ENCODE measurements at places on chromosomes 2 and 18.

DNA sequence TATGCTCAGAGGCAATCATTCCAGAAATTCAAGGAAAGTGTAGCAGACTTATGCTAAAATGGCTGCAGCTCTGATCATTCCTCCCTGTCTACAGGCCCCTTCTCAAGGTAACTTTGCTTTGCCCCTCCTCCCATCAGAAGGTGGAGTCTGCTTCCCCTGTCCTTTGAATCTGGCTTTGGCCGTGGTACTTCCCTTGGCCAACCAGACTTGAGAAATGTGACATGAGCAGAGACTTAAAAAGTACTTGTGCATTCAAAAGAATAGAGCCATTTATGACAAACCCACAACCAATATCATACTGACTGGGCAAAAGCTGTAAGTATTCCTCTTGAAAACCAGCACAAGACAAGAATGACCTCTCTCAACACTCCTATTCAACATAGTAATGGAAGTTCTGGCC, 59.5 kb upstream of the NCKAP5 start:
- no peak for DNase-seq
- H3K27me3 ChIP-seq, result no peaks in the 10 kb centered on the region
- H3K27ac ChIP-seq, result no peak overlapping the region
- no peak overlapping the region for H3K4me3 ChIP-seq
- H3K36me3 ChIP-seq, result no peaks in the 10 kb centered on the region

- H3K4me3 ChIP-seq, result no peak overlapping the region
- H3K36me3 ChIP-seq, result no peaks in the 10 kb centered on the region
- H3K27ac ChIP-seq, result no peak overlapping the region
- no peaks in the 10 kb centered on the region for H3K27me3 ChIP-seq
- DNase-seq, result no peak
Measured at GRCh38 chr2:103484906-103485305, 723.1 kb downstream of the TMEM182 start.

DNA sequence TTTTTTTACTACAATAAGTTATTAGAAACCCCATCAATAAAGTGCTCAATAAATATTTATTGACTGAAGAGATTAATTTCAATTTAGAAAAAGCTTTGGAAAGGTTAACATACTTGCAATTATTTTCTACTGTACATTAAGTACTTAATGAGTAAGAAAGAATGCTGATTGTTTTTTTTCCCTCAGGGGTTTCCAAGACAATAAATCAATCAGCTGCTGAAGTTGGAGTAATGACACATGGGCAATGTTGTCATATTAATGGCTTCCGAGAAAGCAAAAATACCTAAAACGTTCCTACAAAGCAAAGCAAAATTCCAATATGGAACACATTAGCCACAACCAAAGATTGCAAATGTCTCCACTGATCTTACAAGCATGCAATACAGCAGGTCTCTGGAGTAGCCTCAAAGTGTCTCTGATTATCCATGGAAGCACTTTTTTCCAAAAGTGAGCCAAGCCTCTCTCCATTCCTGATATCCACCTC, 66.7 kb downstream of the ZC3H6 start:
- H3K4me3 ChIP-seq, result no peak overlapping the region
- H3K4me1 ChIP-seq, result no peaks in the 10 kb centered on the region
- H3K36me3 ChIP-seq, result no peaks in the 10 kb centered on the region
- H3K27ac ChIP-seq, result no peak overlapping the region

DNA sequence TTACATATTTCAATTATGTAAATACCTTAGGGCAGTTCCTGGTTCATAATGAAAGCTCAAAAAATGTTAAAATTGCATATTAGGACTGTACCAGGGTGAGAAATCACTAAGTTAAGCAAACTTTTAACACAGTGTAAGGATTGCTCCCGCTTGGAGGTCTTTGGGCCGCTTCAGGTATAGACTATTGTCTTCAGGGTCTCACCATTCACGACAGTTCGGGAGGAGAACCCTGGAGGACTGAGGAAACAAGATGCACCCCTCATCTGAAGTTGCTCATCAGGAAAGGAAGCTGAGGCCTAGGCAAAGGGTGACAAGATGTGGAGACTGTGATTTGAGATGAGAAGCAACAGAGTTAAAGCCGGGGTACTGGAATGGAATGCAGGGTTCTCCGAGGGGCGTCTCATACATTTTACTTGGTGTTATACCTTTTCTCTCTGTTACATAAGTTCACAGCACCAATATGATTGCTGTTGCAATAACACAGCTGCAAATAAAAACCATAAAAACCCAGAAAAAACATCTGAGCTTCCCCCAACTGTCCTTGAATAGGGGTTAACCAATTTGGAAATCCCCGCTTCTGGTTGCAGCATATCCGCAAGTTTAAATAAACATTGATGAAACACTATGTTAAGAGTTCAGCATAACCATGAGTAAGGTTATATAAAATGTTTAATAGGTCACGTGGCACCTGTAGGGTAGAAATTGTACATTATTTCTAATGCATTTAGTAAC, 40.1 kb downstream of the FBXO48 start:
- no peaks in the 10 kb centered on the region for H3K27me3 ChIP-seq
- no peak overlapping the region for H3K27ac ChIP-seq
- no peaks in the 10 kb centered on the region for H3K36me3 ChIP-seq
- no peaks in the 10 kb centered on the region for H3K4me1 ChIP-seq

DNA sequence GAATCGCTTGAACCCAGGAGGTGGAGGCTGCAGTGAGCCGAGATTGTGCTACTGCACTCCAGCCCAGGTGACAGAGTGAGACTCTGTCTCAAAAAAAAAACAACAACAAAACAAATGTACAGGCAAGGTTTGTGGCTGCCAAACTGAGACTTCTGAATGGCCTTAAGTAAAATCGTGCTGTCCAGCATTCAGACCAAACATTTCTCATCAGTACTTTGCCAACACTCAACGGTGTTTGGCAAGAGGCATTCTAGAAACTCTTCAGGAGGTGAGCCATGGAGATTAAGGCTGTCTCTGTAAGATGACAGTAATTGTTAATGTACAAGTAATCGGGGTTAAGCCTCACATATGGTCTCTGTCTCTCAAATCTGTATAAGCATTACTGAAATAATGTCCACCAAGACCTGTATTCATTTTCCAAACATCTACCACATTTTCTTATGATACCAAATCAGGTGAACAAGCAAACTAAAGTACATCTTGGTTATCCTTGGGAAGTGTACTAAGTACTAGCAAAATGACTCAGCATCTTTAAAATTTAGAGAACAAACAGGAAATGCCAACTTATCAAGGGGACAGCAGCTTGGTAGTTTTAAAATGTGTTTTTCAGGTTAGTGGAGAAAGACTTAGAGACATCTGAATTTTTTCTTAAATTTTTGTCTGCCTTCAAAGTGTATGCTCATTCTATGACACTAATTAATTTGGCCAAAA, 29.3 kb downstream of the SERPINE2 start:
- no peak overlapping the region for H3K4me3 ChIP-seq
- no peak overlapping the region for H3K27ac ChIP-seq
- no peaks in the 10 kb centered on the region for H3K36me3 ChIP-seq
- no peak for DNase-seq
- no peaks in the 10 kb centered on the region for H3K4me1 ChIP-seq

DNA sequence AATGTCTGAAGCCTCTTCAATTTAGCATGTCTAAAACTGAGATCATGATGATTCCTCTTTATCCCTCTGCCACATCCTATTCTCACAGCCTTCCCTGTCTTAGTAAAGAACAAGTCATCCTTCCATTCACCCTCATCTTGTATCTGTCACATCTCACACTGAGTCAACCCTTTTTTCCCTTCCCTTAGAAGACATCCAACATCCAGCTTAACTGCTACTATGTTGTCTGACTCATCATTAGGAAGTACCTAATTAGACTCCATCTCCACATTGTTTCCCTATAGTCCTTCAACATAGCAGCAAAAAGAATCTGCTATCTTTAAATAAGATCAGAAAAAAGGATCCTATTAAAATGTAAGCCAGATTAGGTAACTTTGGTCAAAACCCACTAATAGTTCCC, 85.2 kb upstream of the GRB14 start:
- no peaks in the 10 kb centered on the region for H3K27me3 ChIP-seq
- no peaks in the 10 kb centered on the region for H3K4me1 ChIP-seq
- H3K27ac ChIP-seq, result no peak overlapping the region
- no peak for DNase-seq
- H3K4me3 ChIP-seq, result no peak overlapping the region
- no peaks in the 10 kb centered on the region for H3K36me3 ChIP-seq

- H3K36me3 ChIP-seq, result no peaks in the 10 kb centered on the region
- no peaks in the 10 kb centered on the region for H3K27me3 ChIP-seq
- H3K4me1 ChIP-seq, result no peaks in the 10 kb centered on the region
- H3K4me3 ChIP-seq, result no peak overlapping the region
Measured at GRCh38 chr18:58549814-58550339, 79.0 kb downstream of the ALPK2 start.

DNA sequence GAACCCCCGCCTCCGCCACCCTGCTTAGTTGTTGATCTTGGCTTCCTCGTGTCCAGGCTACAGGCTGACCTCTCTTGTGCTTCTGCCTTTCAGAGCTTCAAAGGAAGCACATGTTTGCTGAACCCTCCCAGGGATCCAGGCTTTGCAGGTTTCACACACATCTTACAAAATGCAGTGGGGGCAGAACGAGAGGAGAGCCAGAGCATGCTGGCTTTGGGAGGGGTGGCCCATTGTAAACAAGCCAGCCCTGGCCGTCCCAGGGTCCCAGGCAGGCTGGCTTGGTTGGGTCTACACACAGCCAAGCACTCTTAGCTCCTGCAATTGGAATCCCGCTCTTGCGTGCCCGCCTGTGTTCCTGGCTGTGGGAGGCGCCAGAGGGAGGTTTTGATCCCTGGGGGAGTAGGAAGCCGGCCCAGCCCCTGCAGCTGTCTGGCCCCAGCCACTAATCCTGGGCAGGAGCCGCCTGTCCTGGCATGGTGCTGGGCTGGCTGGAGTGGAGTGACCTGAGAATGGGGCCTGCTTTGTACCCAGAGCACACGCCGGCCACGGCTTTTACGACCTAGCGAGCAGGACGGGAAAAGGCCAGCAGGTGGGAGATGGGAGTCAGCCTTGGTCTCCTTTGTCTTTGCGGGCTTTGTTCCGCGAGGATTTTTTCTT, 53.9 kb downstream of the SH3BP4 start:
- H3K4me3 ChIP-seq, result no peak overlapping the region
- no peaks in the 10 kb centered on the region for H3K27me3 ChIP-seq
- no peak for DNase-seq
- H3K36me3 ChIP-seq, result no peaks in the 10 kb centered on the region
- peak overlapping the region; percentile 49 for H3K27ac ChIP-seq
- peaks cover 58% of the 10 kb centered on the region for H3K4me1 ChIP-seq

- H3K27me3 ChIP-seq, result no peaks in the 10 kb centered on the region
Measured at GRCh38 chr2:165202239-165202638, 1.6 kb downstream of the SCN3A start.

Measured in Panc1 (cell line).